ENCODE measurements at places on chromosomes 2 and 18. TPM values are rescaled to one million over a fixed set of nuclear protein-coding genes. Genes with fewer than 3 reads are reported as not detected.

Gene CRYBA2
- 1.3 TPM for total RNA-seq

Gene TACR1
- 0.70 TPM for total RNA-seq

Gene ATP9B
- total RNA-seq: 28.1 TPM

- no peak for DNase-seq
Observed at GRCh38 chr18:44743631-44744030, 62.9 kb downstream of the SETBP1 start.

- no peak for DNase-seq
Observed at GRCh38 chr2:118118479-118118878, 30.2 kb downstream of the INSIG2 start.

Gene STARD6
- total RNA-seq: not detected

DNA sequence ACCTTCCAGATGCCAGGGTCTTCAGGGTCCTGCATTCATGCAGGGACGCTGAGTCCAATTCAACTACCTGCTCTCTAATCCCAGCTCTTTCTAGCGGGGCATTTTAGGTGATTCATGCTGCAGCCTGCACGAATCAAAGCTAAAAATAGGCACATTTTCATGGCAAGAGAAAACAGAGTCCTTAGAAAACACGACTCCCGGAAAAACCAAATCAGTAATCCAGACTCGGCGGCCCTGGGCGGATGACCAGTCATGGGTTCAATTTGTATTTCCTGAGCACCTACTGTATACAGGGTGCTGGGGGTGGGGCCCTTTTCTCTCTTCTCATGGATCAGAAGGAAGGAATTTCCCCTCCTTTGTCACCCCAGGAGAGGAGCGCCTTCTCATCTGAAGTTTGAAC, 64.4 kb downstream of the LONRF2 start:
- no peak for DNase-seq

Gene C2orf76
- 10.9 TPM for total RNA-seq

Measured in endodermal cell (in vitro differentiated cells).